ENCODE measurements at places on chromosomes 5 and 9. TPM values are rescaled to one million over a fixed set of nuclear protein-coding genes. Genes with fewer than 3 reads are reported as not detected.

Gene PCDHGA6
- 0.11 TPM for total RNA-seq

Gene MSX2
- 0.30 TPM for total RNA-seq

Gene PTPRD
- total RNA-seq = not detected

Gene PRDM9
- total RNA-seq = not detected

Gene CMYA5
- 0.20 TPM for total RNA-seq

Gene USP20
- total RNA-seq = 80.9 TPM

Gene FRMD3
- total RNA-seq = 0.53 TPM

Gene DBH
- 1.8 TPM for total RNA-seq

Gene WDR38
- total RNA-seq = not detected

Gene EGFLAM
- total RNA-seq = not detected

Gene PLEKHG4B
- total RNA-seq = 0.17 TPM

Gene EPB41L4B
- not detected for total RNA-seq

Gene ORM1
- not detected for total RNA-seq

Gene TNFAIP8
- 106 TPM for total RNA-seq

Gene IL4
- not detected for total RNA-seq

Gene LSM11
- total RNA-seq = 0.49 TPM

Gene ZBED3
- 3.7 TPM for total RNA-seq

Measured in CD4-positive, alpha-beta T cell (primary cell).